ENCODE measurements at places on chromosomes 16 and 17.

- no peak for DNase-seq
Measured at GRCh38 chr17:44602390-44602789, 45.1 kb downstream of the FZD2 start.

DNA sequence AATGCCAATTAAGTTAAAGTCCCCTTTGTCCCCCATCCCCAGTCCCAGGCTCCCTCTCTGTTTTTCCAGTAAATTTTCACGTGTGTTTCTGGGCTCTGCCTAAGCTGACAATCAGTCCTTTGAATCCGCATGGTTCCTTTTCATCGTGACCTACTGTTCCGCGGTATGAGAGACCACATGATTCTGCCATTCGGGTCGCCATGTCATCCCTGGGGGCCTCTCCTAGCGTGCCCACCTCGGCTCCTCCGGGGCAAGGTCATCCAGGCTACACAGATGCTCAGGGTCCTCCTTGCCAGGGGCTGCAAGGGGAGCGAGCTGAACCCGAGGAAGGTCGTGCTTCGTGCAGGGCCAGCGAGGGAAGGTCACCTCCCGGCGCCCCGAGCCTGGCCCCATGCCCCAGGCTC lies 157.6 kb downstream of the RAB11FIP4 start:
- DNase-seq = no peak

DNA sequence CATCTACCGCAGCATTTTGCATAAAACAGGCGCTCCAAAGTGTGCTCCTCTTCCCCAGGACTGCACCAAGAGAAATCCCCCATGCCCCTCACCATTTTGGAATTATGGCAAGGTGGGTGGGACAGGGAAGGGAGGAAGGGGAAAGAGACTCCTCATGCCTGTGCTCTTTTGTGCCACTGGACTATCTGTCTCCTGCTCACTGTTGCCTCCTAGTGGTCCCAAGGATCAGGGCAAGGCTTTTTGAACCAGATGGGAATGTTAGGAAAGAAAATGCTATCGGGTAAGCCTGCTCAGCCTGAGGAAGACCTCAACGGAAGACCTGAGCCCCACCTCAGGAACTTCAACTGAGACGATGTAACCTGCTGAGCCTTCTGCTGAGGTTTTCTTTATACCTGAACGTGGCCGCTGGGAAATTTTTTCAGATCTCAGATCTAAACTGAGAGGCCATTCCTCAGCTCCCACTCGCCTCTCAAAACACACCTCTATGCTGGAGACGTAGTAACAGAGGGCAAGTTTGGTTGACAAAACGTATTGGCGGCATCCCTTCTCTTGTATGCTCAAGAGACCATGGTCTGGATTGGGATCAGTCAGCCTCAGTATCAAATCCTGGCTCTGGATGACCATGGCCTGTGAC lies 58.3 kb downstream of the SPACA3 start:
- peak; percentile 63 for DNase-seq

- no peak for DNase-seq
Measured at GRCh38 chr16:27025581-27025980, 41.1 kb upstream of the C16orf82 start.

DNA sequence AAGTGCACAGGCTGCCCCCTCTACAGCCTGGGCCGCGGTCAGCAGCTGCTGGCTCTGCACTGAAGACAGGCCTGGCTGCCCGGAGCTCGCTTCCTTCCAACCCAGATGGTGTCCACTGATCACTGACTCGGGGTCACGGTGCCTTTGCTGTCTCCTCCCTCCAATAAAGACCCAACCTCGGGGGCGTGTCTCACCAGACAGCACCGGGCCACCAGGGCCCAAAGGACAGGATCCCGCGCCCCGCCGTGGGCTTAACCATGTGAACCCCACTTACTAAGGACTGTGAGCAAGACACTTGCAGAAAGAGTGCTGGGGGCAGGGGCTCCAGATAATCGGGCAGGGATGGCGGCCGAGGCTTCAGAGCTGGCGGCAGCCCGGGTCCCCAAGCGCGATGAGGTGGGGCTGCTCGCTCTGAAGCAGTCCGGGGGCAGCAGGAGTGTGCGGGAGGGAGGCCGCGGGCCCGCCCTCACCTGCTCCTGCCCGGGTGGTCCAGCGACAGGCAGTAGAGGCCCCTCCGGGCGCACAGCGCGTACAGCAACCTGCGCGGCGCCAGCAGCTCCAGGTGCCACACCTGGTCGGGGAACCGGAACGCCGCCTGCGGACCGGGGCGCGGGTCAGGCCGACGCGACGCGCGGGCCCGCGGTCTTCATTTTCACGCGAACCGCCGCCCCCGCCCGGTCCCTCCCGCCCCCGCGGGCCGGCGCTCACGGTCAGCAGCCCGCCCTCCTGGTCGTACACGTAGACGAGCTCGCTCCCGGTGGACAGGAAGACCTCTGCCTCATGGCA lies 502 bp downstream of the FAAP100 start:
- DNase-seq = peak; percentile 35

GRCh38 chr16:31007684-31008083 lies 2.8 kb downstream of the STX1B start:
- DNase-seq = no peak

- no peak for DNase-seq
Measured at GRCh38 chr17:64571746-64572145, 65.0 kb downstream of the CEP95 start.

DNA sequence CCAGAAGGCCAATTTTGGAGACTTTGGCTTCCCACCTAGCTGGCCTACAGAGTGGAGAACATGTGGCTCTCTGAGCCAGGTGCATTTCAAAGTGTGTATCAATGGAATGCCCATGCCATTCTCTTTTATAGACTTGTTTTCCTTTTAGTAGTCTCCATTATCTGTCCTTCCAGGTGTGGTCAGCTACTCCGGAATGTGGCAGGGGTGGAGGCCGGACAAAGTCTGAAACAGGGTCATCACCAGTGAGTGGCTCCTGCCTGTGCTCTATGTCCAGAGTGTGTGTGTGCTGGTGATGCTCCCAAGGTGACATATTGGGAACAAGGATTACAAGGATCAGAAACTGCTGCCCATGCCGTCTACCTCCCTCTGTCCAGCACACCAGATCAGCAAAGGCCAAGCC lies 3.8 kb upstream of the TMEM220 start:
- no peak for DNase-seq

GRCh38 chr17:5582209-5583185 lies 1.8 kb downstream of the NLRP1 start:
- DNase-seq = no peak

DNA sequence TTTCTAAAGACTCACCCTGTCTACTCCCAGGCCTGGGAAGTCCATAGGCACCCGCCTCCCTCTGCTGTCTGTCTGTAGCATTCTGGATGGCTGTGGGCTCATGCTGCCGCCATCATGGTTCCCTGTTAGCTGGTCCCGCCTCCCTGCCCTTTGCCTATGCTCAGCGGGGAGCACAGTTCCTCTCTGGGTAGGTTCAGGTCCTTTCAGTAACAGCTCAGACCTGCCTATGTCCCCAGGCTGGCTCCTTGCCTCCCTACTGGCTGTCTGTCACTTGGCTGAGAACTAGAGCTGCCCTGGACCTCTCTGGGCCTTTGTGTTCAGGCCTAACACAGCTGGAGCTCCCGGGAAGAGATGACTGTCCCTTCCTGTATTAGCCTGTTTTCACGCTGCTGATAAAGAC lies 317.9 kb downstream of the SNX29 start:
- no peak for DNase-seq

DNA sequence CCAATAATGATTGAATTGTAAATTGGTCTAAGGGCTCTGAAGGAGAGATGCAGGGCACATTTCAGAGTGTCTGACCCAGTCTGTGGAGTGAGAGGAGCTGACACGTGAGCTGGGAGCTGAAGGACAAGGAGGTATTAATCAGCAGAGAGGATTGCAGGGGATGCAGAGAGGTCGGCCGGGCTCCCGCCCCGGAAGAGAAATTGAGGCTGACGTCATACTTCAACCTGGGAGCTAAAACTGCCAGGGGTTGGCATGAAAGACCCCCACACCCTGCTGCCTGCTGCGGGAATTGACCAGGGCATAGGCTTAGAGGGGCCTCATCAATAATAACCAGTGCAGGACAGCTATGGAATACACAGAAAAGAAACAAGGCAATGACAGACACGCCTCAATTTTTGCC lies 53.6 kb upstream of the CLEC19A start:
- no peak for DNase-seq

DNA sequence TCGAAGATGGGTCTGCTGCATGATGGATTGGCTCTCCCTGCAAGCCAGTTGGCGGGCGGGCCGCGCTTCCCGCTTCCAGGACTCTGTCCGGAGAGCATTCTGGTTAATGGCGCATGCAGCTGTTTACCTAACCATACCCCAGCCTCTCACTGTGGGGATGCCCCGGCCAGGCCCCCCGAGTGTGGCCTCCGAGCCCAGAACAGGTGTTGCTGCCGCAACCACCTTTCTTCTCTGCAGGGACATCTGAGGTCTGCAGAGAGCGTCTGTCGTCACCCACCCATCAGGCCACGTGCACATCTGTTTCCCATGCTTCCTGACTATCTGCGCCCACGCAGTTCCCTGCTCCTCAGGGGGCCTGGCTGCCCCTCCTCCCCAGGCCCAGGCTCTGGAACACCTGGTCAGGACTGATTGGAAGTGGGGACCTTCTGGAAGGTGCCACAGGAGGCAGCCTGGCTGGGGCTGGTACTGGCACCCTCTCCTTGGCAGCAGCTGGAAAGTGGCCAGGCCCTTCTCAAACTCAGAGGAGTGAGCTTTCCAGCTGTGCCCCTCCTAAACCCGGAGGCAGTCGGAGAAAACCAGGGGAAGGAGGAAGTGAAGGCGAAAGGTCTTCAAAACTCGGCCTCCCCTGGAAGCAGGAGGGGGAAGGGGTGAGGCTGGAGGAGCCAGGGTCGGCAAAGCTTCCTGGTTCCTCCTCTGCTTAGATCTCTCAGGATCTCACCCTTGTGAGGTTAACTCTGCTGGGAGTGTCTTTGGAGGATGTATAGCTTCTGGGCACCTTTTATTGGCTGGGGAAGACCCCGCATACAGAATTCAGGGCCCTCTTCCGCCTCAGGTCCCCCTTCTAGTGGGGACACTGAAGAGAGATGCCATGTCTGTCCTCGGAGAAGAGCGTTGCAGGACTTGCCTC lies 64.5 kb upstream of the CIBAR2 start:
- no peak for DNase-seq

GRCh38 chr17:79830763-79831264 lies 8.4 kb downstream of the CBX4 start:
- no peak for DNase-seq

GRCh38 chr17:28615260-28615940 lies 1.4 kb upstream of the RSKR start:
- DNase-seq = no peak

- DNase-seq = no peak
Measured at GRCh38 chr17:79859676-79860615, 20.7 kb upstream of the CBX4 start.

DNA sequence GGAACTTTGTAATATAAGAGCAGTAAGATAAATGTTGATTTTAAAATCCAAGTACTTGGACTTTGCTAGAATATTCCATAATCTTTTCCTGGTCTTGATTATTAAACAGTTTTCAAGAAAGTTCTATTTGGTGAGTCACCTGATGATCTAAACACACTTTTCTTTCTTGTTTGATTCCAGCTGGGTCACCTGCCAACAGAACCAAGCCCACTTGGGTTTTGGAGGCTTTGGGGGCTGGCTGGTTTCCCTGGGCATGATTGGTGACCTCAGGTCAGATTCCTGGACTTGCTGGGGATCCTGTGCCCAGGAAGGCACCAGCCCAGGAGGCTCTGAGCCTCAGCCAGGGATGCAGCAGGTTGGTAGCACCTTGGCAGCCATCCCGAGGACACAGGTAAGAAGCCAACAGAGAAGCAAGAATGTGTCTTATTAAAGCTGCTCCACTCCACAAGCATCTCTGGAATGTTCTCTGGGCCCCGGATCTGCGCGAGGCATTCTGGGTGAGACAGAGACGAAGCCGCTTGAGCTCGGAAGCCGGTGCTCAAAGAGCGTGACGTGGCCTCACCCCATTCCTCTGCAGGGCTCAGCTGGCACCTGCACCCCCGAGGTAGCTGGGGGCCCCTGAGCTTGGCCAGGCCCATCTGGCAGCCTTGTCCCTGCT lies 3.1 kb upstream of the TEX19 start:
- no peak for DNase-seq

- DNase-seq = no peak
Measured at GRCh38 chr16:84786605-84787262, 33.1 kb upstream of the CRISPLD2 start.

DNA sequence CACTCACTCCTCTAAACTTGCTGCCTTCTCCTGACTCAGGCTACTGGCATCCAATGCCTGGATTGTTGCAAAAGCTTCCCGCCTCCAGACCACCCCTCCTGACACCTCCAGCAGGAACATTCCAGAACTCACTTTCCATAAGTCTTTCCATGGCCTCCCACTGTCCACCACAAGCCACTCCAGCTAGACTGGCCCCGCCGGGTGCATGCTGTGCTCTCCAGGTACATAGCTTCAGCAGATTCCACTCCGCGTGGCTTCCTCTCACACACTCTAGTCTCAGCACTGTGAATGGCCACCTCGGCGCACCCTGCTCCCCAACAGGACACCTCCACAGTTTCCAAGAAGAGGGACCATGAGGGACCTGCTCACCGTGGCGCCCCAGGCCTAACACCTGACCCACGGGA lies 25.9 kb upstream of the FAAP100 start:
- no peak for DNase-seq

GRCh38 chr16:15950161-15950854 lies 892 bp downstream of the ABCC1 start:
- DNase-seq = peak; percentile 10

DNA sequence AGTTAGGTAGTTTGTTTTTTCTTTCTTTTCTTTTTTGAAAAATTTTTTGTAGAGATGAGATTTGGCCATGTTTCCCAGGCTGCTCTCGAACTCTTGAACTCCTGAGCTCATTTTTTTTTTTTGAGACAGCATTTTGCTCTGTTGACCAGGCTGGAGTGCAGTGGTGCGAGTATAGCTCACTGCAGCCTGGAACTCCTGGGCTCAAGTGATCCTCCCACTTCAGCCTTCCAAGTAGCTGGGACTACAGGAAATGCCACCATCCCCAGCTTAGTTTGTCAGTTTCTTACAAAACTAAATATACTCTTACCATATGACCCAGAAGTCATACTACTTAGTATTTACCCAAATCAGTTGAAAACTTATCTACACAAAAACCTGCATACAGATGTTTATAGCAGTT lies 14.4 kb upstream of the FBXO47 start:
- DNase-seq = no peak

DNA sequence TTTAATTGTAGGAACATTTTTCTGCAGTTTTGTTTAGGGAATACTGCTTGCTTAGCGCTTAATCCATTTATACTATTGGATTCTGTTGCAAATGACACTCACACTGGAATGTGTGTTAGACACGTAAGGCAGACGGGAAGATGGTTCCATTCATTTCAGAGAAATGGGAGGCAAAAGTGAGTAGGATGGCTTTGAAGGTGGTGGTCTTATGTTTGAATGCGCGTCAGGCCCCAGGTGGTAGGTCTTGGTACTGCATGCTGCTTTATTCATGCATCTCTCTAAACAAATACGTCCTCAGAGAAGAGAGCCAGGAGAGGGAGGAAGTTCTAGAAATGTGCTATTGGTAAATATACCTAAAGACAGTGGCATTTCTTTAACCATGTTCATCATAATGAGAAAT lies 997.6 kb upstream of the RBFOX1 start:
- peak; percentile 48 for DNase-seq

GRCh38 chr17:10772425-10773380 lies 31.2 kb downstream of the TMEM238L start:
- peak; percentile 47 for DNase-seq
